CD4-positive, alpha-beta T cell treated with Interleukin-4 for 1 hour (primary cell): ENCODE measurements at places on chromosomes 16 and 17.
A peak's percentile ranks its signal among the peaks of the same experiment; 100 is the strongest.

GRCh38 chr17:57890857-57891232, 41.0 kb upstream of the MRPS23 start:
- DNase-seq: no peak

GRCh38 chr17:43389046-43389947, 9.5 kb upstream of the ARL4D start:
- DNase-seq: peak; percentile 87

GRCh38 chr16:68126395-68126794, 41.2 kb downstream of the NFATC3 start:
- no peak for DNase-seq

DNA sequence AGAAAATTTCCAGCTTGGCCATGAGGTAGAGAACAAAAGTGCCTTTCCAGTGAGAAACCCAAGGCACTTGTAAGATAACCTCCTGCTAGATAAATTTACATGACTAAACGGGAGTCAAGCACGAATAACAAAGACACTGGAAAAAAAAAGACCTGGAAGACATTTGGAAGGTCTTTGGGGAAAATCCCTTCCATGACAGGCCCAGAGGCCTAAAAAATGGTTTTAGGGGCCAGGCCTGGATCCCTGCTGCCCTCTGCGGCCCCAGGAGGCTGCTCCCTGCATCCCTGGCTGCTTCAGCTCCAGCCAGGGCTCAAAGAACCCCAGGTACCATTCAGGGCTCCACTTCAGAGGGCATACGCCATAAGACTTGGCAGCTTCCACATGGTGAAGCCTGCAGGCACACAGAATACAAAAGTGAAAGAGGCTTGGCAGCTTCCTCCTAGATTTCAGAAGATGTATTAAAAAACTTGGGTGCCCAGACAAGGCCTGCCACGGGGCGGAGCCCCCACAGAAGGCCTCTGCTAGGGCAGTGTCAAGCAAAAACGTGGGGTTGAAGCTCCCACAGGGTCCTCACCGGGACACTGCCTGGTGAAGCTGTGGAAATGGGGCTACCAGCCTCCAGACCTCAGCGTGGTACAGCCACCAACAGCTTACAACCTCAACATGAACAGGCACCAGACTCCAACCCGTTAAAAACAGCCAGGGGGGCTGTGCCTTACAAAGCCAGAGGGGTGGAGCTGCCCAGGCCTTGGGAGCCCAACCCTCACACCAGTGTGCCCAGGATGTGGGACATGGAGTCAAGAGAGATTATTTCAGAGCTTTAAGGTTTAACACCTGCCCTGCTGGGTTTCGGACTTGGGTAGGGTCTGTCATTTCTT, 77.1 kb downstream of the SDK2 start:
- peak; percentile 29 for DNase-seq

DNA sequence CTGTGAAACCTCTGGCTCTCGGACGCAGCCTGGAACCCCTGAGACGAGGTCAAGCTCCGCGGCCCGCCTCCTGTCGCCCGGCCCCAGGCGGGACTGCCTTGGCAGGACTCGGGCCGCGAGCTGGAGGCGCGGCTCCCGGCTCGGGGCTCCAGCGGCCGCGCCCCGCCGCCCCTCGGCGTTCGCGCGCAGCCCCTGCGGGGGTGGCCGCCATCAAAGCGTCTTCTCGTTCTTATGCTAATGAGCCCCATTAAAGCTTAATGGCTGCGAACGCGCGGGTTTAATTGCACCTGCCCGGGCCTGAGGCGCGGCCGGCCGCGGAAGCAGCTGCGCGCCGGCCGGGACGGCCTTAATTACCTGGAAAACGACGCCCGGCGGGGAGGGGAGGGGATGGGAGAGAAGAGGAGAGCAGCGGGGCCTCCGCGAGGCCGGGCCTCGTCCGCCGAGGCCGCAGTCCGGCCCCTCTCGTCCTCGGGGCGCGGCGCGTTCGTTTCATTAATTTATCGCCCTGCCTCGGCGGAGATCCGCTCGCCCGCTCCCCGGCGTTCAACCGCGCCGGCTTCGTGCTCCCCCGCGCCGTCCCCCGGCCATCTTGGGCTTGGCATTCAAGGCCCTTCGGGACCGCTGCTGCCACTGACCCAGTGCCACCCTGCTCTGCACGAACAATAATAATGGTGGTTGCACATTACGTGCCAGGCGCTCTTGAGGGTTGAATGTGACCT, 19.2 kb downstream of the RAI1 start:
- DNase-seq: no peak

GRCh38 chr17:34370997-34371395, 8.0 kb upstream of the CCL1 start:
- no peak for DNase-seq

- DNase-seq: peak; percentile 89
Observed at GRCh38 chr16:2777231-2777902, at the start of gene ELOB. Gene ELOB, minus strand, starts transcription at chr16:2777280. Its CDS starts 41 bp downstream, at chr16:2777239.

- DNase-seq: no peak
Observed at GRCh38 chr17:57684711-57685498, 60.2 kb downstream of the CCDC182 start.

GRCh38 chr17:72465191-72466024, 344.6 kb downstream of the SOX9 start:
- no peak for DNase-seq

DNA sequence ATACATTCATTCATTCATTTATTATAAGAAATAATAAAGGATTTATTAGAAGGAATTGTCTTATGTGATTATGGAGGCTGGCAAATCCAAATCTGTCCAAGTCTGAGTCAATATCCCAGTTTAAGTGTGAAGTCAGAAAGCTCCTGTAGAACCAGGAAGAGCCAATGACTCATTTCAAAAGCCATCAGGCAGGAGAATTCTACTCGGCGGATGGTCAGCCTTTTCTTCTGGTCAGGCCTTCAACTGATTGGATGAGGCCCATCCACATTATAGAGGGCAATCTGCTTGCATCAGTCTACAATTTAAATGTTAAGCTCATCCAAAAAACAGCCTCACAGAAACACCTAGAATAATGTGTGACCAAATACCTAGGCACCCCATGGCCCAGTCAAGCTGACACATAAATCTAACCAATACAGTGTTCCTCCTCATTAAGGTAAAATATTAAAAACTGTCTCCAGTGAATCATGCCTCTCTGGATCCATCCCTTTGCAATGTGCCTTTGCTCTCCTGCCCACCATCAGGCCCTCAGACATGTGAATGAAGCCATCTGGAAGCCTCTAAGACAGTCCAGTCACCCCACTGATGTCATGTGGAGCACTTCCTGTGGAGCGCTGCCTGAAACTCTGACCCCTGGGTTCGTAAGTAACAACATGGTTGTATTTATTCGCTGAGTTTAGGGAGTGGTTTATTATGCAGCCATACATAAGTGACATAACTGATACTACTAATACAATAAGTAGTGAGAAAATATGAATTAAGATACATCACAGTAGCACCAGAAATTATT, 69.2 kb upstream of the WSB1 start:
- DNase-seq: no peak

DNA sequence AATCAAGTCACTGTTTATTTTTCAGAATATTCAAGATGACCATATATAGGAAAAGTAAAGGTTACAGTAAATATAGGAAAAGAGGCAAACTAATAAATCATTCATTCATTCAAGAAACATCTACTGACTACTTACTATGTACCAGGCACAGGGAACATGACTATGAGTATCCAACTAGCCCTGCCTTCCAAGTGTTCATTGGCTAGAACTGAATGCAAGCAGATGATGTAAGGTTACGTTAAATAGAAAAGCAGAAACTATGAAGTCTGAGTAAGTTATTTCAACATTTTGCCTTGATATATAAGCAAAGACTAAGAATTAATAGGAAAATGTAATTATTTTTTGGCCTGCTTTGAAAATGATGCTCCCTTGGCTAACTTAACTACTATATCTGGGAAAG, 36.7 kb downstream of the SPAG9 start:
- DNase-seq: no peak

- no peak for DNase-seq
Observed at GRCh38 chr16:728890-729744, 2.2 kb downstream of the HAGHL start.

DNA sequence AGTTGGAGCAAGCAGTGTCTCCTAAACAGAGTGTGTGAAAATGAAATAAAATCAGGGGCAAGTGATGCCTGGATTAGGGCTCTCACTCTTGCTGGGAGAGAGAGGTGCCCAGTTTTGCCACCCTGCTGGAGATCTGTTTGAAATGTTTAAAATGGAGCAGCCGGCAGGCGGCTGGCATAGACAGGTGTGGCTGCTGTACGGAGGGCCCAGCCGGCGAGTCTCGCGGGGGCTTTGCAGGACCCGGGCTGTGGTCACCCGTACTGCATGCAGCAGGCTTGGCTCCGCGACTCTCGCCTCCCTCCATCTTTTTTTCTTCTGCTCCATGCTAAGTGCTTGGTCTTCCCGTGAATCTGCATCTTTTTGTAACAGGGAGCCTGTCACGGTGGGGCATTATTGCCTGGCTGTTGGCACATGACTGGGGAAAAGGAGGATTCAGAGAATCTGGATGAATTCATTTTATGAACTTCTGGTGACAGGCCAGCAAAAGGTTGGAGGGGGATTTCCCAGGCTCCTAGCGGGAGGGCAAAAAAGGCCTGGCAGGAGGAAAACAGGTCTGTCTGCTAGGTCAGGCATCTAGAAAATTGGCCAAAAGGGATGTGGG, 1.8 kb downstream of the ZNRF1 start:
- DNase-seq: no peak
